ENCODE measurements at places on chromosomes 11 and 22.

GRCh38 chr22:42151924-42152635, 21.5 kb upstream of the CYP2D6 start:
- no peak for DNase-seq

GRCh38 chr11:65501186-65501471, 2.3 kb downstream of the MALAT1 start:
- DNase-seq, result no peak

DNA sequence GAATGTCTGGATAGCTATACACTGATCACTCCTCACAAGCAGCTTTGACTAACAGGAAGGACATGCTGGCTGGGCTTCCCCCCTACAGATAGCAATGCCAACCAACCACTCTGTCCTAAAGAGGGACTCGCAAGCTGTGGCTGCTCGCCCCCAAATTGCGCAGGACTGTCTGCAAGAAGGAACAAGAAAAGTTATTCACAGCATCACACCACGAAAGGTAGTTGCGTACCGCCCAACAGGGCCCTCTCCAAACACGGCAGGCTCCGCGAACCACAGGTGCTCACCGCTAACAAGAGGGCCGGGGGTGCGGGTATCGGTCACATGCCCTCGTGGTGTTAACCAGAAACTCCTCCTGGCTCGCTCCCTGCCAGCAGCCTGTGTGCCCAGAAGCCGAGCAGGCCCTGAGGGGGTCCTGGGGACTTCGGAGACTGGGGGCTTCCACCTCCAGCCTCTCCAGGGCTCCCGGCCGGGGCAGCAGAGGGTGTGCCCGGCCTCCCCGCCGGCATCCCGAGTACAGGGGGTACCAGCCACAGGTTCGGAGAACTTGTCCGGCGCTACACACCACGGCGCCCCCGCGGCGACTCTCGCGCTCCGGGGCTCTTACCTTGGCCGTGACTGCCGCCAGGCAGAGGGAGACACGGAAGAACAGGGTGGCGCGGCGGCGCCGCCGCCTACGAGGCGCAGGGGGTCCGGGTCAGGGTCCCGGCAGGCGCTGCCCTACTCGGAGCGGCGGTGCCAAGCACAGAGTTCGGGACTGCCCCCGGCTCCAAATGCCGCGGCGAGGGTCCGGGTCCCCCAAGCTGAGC, 682 bp downstream of the LARGE1 start:
- DNase-seq, result no peak

DNA sequence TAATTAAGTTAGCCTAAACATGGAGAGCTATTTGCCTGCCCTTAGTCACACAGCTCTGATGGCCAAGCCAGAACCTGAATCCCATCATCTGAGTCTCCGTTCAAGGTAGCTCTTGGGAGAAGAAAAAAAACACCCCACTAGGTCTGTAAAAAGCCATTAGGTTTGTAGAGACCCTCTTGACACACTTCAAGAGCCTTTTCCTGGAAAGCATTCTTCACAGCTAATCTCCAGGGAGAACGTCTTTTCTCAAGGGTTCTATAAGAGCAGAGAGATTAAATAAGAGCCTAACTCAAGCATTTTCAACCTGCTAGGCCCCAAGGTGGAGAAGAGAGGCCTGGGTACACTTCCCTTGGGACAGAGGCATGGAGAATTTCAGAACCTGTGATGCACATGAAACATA, 61.6 kb upstream of the NAV2 start:
- no peak for DNase-seq

DNA sequence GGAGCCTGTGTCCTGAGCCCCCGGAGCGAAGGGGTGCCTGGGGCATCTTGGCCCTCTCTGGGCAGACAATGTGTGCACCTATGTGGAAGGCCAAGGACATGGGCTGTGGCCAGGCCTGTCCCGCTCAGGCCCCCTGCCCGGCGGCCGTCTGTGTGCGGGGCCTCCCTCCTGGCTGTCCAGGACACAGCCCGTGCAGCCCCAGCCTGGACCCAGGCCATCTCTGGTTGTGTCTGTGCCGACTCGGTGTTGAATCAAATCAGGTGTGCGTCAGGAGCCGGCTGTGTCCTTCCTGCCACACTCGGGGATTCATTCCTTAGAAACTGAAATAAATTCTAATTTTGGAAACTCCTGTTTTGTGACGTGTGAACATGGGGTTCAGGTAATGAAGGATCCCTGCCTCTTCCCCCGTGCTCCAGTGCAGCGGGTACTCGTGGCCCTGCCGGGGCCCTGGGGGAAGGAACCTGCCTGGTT, 1.5 kb upstream of the SELENOO start:
- DNase-seq, result no peak

GRCh38 chr11:111531687-111532364, 8.7 kb upstream of the LAYN start:
- DNase-seq, result peak; percentile 8

- DNase-seq, result no peak
Measured at GRCh38 chr11:4433856-4434255, 15.2 kb upstream of the OR52K2 start.

DNA sequence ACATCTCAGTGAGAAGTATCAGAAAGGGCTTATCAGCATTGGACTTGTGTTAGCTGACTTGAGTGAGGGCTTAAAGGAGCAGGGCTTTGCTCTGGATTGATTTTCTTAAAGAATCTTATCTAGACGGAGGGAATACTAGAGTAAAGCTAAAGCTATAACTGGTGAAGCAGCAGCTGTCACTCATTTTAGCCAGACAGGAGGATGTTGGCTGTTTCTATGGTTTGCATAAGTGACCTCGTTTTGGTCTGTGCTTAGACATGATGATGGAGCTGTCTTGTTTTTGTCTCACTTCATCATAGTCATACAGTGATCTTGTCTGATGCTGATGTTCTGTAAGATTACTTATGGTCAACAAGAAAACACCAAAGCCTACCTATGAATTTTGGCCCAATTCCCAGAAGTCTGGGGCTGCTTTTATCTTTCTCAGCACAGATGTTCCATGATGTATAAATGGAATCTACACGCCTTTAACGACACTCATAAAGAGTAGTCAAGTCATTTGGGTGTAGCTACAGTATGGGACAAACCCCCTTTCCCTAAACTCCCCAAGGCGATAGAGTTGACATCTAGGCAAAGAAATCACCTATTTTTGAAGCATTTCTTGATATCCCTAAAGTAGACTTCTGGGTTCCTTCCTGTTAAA, 77.5 kb upstream of the UCP3 start:
- DNase-seq, result no peak

GRCh38 chr11:117273550-117274289, 17.4 kb upstream of the BACE1-AS start:
- DNase-seq, result no peak

- DNase-seq, result no peak
Measured at GRCh38 chr11:61053191-61053590, 49.1 kb upstream of the CD5 start.

GRCh38 chr11:117861151-117862018, 15.1 kb downstream of the FXYD6 start:
- no peak for DNase-seq

- DNase-seq, result no peak
Measured at GRCh38 chr11:76201672-76202412, 4.5 kb downstream of the WNT11 start.

GRCh38 chr11:112608509-112608908, 347.8 kb upstream of the PLET1 start:
- no peak for DNase-seq

GRCh38 chr11:41309716-41310115, 149.7 kb downstream of the LRRC4C start:
- DNase-seq, result no peak

GRCh38 chr11:120109531-120109930, 28.4 kb downstream of the TRIM29 start:
- DNase-seq, result no peak

GRCh38 chr11:95994329-95994728, 70.4 kb upstream of the MTMR2 start:
- no peak for DNase-seq

DNA sequence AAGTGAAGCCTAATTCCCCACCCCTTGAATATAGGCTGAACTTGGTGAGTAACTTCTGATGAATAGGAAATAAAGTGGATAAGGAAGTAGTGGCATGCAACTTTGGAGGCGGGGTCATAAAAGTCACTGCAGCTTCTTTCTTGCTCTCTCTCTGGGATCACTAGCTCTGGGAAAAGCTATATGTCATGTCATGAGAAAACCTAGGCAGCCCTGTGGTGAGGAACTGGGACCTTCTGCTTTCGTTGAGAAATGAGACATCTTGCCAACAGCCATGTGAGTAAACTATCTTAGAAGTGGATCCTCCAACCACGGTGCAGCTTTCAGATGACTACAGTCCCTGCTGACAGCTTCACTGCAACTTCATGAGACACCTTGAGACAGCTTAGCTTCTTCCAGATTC, 15.7 kb downstream of the ZNF214 start:
- DNase-seq, result no peak

DNA sequence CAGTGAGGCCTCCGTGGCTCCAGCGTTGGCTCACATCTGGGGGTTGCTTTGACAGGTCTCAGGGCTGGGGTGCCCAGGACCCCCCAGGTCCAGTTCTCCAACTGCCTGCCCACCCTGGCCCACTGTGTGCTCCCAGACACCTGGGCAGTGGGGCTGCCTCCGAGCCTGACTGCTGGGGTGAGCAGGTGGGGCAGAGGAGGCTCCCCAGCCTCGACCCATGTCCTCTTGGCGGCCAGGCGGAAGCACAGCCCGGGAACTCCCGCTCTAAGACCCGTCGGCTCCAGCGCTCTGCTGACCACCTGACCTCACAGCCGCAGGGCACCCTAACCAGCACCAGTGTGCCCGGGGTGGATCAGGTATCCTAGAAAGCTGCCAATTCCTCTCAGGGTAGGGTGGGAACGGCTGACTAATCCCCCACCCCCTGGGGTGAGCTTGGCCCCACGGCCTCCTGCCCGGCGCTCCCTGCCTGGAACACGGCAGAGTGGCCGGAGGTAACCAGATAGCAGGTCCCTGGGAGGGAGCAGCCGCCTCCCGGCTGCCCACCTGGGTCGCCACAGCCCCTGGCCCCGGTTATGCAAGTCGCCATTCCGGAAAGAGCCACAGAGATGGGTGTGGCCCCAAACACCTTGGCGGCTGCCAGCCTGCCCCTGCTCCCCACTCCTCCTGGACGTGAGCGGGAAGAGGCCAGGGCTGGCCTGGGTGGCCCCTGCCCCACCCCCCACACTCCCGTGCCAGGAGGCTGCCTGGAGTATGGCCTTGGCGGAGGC, 19.2 kb upstream of the MUC5B start:
- DNase-seq, result no peak

- no peak for DNase-seq
Measured at GRCh38 chr22:29628996-29629902, 25.8 kb downstream of the NF2 start.

DNA sequence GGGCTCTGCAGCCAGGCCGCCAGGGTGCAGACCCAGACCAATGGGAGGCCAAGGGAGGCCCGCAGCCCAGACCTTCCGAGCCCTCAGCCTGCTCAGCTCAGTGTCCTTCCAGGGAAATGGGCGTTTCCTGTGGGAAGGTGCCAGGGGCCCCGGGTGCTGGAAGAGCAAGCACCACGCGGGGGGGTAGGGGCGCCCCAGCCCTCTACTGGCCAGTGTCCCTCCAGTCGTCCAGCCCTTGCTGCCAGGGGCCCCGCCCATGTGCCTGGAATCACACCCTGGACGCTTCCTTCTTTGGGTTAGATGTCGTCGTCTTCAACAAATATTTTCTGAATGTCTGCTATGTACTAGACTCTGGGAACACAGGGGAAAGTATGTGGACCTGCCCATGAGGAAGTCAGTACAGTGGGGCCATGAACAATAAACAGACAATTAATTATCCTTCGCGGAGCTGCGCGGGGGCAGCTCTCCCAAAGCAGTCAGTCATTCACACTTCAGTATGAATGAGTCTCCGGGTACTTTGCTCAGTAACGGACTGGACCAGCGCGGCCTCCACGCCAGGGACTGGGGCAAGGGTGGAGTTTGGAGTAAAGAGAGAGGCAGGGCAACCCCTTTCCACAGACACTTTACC, 60.2 kb downstream of the CDKN1C start:
- DNase-seq, result no peak

DNA sequence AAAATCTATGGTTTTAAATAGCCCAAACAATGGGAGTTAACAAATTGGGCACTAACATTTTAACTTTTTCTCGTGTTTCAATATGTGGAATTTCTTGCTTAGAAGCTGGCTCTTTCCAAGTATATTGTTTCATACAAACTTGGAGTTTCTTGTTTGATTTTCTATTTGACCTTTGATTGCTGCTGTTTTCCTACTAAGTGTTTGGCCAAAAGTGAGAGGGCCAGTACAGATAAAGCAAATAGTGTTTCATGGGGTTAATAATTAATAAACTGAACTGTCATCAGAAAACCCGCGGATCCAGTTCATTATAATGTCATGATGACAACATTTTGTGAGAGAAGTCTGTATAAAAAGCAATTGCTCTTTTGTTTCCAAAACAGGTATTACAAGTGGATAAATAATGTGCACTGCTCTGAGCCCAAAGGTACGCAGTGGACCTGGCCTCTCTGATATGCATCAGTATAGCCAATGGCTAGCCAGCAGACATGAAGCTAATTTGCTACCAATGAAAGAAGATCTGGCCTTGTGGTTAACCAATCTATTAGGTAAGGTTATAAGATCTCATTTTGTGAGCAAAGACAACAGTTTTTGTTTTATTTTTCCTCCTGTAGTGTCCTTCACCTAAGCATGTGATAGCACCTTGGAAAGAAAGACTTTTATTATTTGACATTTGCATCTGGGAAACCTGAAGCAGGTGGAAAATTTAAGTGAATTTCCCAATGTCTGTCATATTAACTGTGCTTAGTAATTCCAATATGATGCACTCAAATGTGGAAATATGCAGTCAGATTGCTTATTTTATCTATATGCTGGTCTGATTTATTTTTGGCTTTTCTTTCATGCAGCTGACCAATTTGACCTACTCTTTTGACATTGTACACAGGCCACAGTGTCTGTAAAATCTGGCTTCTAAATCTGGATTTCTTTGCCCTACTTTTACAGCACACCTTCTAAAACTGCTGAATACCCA, 8.3 kb downstream of the GAS2 start:
- DNase-seq, result no peak

DNA sequence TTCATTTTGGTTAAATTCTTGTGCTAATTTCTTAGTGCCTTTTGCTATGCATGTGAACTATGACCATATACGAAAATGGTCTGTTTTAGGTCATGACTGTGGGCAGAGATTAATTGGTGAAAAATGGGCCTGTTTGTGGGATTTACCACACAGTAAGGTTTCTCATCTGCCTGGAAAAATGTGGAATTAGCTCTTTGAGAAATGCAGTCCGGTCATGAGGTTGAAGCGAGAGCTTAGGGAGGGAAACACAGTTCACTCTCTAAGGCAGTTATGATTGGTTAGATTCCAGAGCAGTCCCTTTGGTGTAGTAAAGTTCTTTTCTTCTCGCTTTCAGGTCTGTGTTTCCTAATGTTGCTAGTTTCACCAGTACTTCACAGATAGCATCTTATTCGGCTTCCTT, 1.2 kb upstream of the PDE3B start:
- no peak for DNase-seq

DNA sequence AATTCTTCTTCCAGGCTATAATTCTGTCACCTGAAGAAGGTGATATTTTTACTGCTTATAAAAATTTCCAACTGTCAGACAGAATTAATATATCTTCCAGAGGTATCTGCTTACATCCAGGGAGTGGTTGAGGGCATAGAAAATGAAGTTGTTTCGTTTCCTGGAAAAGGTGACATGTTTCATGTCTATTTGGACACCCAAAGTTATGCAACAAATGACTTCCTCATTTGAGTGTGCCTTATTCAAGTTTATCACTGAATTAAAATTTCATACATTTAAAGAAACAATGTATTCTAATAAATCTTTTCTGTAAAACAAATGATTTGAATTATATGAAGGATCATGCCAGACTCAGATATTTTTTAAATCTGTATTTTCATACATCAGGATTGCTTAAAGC, 8.5 kb upstream of the GRAMD1B start:
- no peak for DNase-seq

All from GM12878 (cell line).